Activated T-helper 1 cell treated with anti-CD3 and anti-CD28 coated beads, Interleukin-2, amount 50 U/mL, for 16 hours (primary cell): ENCODE measurements at places on chromosomes 7 and 10.
A peak's percentile ranks its signal among the peaks of the same experiment; 100 is the strongest.

- DNase-seq, result no peak
Measured at GRCh38 chr7:138254444-138254843, 178.2 kb downstream of the AKR1D1 start.

DNA sequence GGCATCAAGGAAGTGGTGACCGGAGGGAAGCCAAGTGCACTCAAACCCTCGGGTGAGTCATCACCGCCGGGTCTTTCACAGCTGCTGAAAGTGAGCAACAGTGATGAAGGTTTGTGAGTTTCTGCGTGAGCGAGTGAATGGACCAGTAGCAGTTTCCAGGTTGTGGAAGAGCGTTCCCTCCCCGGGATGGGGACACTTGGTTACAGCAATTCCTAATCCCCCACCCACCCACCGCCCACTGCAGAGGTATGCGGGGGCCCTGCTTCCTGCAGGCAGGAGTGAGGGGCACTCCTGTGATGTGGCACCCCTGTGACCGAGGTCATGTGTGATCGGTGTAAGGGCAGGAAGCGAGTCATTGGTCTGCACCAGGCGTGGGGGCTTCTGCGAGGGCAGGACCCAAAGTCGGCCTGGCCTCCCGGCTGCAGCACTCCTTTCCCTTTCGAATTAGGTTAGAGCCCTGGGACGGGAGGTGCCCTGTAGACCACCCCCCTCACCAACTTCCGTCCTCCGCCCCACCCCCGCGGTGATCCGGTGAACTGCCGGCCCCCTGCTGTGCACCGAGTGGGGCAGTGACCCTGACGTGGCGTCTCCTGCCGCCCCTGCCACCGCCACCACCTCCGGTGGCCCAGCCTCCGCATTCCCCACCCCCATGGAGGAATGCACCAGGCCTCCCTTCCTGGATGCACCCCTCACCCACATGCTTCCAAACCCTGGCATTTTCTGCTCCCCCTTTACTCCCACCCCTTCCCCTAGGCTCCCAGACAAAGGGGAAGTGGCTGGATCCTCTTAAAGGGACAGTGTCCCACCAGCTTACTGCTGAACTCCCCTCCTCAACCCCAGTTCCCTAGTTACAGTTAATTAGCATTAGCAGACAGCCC, 10.9 kb downstream of the LIMK1 start:
- peak; percentile 39 for DNase-seq

DNA sequence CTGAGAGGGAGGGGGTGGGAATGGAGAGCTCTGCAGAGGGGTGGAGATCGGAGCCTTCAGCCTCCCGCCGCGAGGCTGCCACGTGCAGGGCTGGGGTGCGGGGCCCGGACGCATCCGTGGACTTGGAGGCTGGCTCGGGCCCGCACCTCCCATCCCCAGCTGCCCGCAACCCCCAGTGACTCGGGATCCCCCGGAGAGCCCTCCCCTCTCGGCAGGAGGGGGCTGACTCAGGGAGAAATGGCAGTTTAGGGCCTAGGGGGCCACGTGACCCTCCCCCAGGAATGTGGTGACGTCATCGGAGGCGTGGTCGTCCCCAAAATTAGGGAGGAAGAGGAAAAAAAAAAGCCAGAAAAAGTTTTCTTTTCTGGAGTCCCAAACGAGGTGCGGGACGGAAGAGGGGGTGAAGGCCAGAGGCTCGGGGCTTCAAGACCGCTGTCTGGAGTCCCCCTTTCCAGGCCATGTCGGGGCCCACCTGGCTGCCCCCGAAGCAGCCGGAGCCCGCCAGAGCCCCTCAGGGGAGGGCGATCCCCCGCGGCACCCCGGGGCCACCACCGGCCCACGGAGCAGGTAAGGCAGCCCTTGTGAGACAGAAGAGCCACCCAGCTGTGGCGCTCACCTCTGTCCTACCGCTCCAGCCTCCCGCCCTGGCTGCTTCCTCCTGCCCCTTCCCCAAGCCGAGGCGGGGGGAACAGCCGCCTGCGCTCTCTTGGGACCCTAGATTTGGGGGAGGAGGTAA, at the start of gene TRIP6:
Gene TRIP6 (plus strand): TSS at position 348 of the 736 bp plus-strand sequence. CDS start 111 bp downstream, at position 459.
- DNase-seq, result no peak

GRCh38 chr7:65722361-65722792, 150.5 kb upstream of the VKORC1L1 start:
- DNase-seq, result peak; percentile 48

GRCh38 chr10:109956454-109957091, 33.3 kb upstream of the XPNPEP1 start:
- DNase-seq, result peak; percentile 1

- DNase-seq, result no peak
Measured at GRCh38 chr10:33655921-33656320, 321.5 kb upstream of the NRP1 start.

GRCh38 chr10:131532291-131532690, 220.8 kb upstream of the TCERG1L start:
- DNase-seq, result no peak

DNA sequence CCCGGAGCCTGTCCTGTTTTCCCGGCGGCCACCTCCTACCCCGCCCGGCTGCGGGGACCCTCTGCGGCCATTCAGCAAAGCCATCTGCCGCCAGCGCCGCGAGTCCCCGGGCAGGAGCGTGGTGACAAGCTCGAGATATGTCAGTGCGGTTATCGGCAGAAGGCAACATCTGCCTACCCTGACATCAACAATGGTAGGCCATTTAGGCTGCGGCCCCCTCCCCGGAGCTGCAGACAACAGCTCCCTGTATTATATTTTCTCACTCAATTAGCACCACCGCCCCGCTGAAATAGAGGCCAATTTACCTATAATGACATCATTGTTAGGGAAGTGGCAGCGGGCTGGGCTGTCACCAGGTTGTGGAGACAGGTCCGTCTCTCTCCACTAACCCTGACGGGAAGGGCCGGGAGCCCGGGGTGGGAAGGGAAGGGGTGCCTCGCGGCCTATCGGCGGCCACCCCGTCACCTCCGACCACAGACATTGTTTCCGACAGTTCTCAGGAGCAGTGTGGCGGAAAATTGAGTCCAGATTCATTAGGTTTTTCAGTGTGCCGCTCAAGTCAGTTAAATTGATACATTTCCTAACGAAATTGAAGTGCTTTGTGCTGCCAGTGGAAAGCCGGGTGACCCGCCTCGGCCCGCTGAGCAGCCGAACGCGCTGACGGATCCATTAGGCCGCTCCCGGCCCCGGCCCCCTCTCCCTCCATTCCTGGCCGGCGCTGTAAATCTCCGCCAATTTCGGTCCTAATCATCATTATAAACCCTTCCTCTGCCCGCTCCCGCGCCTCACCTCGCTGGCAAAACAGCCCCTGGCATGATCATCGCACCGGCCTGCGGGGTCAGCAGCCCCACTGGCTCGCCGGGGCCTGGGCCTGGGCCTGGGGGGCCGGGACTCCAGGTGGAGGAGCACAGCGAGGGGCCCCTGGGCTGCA, 43.0 kb downstream of the UNCX start:
- DNase-seq, result no peak

DNA sequence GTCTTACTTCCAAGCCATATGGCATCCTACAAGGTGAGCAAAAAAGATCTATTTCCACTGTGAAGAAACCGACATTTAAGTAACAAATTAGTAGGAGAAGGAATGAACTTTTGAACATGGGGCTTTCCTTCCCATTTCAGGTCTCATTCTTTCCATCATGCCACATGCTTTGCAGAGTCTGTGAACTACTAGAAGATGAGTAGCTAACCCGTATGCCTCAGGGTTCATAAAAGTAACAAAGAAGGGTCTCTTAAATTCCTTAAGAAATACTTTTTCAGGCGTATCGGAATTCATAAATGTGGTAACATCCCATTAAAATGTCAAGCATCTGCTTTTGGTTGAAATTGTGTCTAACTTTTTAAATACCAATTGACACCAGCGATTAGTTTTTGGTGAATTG, 81.3 kb upstream of the TNS3 start:
- DNase-seq, result no peak

- no peak for DNase-seq
Measured at GRCh38 chr7:130708001-130708400, 21.7 kb upstream of the TSGA13 start.

GRCh38 chr10:106680061-106680460, 484.4 kb downstream of the SORCS1 start:
- no peak for DNase-seq

- DNase-seq, result no peak
Measured at GRCh38 chr7:105493196-105493922, 28.7 kb downstream of the PUS7 start.

DNA sequence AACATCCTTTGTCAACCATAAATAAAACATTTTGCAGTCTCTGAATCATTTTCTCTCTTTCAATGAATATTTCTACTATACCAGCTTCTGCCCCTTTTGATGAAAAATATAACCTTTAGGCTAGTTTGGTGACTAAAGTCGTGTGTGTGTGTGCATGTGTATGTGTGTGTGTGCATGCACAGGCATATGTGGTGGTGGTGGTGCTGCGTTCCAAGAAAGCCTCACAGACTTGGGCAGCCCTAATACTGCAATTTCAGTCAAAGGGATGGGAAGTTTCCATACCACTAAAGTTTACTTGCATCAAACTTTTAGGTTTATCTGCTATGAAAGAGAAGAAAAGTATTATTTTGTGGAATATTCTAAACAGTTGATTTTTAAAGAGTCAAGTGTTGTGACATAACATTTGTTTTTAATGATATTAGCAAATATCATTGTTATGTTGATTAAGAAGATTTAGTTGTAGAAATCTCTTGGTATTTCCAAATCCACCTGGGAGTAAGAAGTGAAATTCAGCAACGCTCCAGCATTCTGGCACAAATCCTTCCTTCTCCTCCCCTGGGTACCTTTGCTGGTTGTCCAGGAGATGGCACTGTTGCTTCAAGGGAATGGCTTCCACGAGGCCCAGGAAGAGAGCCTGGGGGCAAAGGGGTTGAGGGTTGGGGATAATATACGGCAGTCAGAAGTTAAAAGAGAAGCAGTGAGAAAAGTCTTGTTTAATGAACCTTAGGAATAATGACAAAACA, 41.5 kb downstream of the ASB4 start:
- DNase-seq, result no peak

GRCh38 chr7:47327346-47327697, 254.6 kb downstream of the TNS3 start:
- no peak for DNase-seq

GRCh38 chr7:93006480-93007095, 111.2 kb downstream of the SAMD9 start:
- no peak for DNase-seq

GRCh38 chr10:29658984-29659965, 24.5 kb upstream of the SVIL start:
- no peak for DNase-seq

DNA sequence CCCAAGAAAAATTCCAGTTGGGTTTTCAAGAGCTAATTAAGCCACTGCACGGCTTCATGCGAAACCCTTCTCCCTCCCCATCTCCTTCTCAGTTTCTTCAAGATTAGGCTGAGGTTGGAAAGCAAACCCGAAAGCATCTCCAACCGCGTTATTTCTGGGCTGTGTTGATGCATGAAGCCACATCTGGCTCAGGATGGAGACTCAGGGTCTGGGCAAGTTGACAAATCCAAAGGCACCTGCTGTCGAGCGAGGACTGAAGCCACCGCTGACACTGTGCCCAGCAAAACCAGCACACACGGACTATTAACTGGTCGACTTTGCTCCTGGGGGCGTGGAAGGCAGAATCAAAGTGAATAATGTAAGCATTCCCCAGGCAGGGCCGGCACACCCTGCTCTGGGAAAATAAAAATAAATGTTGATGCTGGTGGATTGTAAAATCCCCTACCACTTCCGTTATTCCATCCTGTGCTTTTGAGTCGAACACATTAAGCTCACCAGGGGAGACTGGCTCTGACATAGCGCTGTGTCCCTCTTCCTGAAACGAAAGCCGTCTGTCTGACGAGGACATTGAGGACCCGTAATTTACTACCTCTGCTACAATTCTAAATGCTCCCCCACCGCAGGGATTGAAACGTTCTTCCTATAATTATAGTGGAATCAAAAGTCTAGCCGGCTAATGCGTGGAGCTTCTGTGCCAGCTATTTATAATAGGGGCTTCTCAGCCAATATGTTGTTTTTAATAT, 269.8 kb downstream of the ADARB2 start:
- DNase-seq, result no peak

- DNase-seq, result no peak
Measured at GRCh38 chr10:128068398-128069285, 57.6 kb downstream of the MKI67 start.

DNA sequence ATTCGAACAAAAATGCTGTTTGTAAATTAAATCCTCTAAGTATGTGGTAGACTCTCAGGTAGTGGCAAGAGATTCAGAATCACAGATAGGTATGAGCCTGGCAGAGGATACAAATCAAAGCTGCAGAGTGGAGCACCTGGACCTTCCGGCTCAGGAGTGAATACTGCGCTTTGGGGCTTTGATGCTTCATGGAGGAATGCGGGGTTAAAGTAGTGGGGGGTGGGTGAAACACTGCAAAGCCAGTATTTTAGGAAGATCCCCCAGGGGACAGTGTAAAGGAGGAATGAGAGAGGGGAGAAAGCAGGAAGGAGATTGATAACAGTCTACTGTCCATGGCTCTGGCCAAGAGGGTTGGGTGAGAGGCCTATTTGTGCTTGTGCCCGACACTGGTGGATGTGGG, 43.2 kb downstream of the CREB5 start:
- no peak for DNase-seq

GRCh38 chr7:151806204-151806603, 70.7 kb downstream of the PRKAG2 start:
- no peak for DNase-seq

DNA sequence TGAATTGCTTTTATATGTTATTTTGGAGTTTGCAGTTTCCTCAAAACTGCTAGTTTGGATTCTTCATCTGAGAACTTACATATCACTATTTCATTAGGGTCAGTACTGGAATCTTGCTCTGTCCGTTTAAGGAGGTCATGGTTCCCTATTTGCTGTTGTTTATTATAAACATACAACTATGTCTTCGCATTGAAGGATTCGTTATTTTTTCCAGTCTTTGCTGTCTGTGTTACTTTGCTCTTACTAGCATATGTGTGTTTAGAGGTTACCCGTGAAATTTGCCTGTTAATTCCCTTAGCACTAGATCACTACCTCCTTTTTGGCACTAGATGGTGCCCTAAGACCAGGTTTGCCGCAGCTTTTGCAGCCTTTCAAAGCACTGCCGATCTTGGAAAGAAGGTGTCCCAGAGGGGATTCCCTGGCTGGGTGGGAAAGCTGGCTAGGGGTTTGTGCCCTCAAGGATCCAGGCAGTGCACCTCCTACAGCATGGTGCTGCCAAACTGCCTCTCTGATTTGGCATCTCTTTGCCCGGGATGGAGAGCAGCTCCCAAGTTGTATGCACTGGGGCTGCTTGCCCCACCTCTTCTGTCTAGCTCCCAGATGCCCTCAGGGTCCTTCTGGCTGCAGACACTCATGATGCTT, 103.1 kb upstream of the APBB1IP start:
- peak; percentile 36 for DNase-seq
